ENCODE measurements at places on chromosomes 5 and 9.

GRCh38 chr9:38227061-38227540 is 158.1 kb upstream of the SHB start:
- DNase-seq, result no peak

DNA sequence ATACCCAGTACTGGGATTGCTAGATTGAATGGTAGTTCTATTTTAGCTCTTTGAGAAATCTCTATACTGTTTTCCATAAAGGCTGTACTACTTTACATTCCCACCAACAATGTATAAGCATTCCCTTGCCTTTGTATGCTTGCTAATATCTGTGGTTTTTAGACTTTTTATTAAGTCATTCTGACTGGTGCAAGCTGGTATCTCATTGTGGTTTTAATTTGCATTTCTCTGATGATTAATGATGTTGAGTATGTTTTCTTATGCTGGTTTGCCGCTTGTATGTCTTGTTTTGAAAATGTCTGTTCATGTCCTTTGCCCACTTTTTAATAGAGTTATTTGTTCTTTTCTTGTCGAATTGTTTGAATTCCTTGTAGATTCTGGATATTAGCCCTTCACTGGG is 512.7 kb upstream of the PAPPA start:
- no peak for DNase-seq

GRCh38 chr5:76483433-76483832 is 80.3 kb downstream of the IQGAP2 start:
- DNase-seq, result no peak

DNA sequence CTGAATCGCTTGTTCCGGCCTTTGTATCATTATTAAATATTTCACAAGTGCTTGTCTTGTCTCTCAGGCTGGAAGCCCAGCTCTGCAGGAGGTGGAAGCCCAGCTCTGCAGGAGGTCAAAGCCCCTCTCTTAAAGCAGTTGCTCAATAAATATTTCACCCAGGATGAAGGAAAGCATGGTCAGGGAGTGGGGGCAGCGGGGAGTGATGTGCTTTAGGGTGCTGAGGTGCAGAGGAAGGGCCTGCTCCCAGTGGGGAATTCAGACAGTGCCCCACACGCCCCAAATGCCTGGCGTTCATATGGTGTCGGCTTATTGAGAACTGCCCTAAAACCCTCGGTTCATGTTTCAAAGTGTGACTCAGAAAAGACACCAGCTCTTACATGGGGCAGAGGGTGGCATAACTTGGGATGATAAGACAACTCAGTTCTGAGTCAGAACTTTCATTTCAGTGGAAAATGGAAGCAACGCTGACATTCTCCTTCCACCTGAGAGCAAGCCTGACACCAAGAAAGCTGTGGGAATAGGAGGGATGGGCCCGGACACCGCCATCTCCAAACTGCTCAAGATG is 114.3 kb upstream of the DAP start:
- no peak for DNase-seq

GRCh38 chr9:96663506-96664120 is 8.5 kb upstream of the PRXL2C start:
- DNase-seq, result no peak

DNA sequence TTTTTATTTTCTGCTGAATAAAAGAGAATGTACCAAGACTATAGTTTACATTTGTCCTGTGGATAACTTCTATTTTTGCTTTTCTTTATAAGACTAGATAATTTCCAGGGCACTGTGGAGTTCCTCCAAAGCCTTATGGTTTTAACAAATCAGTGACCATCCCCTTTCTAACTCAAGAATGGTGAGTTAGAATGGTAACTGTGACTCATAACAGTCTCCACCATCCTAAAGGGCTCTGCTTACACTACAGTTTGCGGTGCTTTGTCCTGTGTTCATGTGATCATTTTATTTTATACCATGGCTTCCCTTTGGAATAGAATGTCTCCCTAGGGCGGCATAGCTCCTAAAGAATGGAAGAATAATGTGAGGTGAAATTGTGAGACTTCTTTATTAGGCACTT is 30.2 kb downstream of the WDR36 start:
- no peak for DNase-seq

DNA sequence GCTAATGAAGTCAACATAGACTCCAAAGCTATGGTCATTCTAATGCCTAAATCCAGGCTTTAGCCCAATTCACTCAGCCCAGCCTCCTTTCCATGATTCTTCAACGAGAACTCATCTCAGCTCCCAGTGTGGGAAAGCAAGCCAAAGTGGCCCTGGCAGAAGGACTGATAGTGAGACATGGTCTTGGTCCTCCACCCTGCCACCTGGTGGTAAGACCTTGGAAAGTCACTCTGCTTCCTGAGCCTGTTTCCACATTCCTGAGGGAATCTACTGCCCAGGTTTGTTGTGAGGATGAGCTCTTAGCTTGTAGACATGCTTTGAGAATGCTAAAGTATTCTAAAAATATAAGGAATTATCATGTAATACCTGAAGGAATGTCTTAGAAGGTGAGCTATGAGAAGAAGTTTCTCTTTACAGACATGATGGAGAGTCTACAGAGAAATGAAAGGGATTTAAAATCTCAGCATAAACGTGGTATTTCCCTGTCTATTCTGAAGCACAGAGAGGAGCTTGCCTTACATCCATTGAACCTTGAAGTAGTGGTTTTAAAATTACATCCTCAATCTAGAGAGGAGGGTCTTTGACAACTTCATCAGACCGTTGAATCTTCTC is 173.5 kb downstream of the TRIM32 start:
- no peak for DNase-seq

- no peak for DNase-seq
Observed at GRCh38 chr5:109865637-109866036, 175.9 kb downstream of the MAN2A1 start.

- no peak for DNase-seq
Observed at GRCh38 chr5:6804766-6805501, 91.7 kb downstream of the TENT4A start.

DNA sequence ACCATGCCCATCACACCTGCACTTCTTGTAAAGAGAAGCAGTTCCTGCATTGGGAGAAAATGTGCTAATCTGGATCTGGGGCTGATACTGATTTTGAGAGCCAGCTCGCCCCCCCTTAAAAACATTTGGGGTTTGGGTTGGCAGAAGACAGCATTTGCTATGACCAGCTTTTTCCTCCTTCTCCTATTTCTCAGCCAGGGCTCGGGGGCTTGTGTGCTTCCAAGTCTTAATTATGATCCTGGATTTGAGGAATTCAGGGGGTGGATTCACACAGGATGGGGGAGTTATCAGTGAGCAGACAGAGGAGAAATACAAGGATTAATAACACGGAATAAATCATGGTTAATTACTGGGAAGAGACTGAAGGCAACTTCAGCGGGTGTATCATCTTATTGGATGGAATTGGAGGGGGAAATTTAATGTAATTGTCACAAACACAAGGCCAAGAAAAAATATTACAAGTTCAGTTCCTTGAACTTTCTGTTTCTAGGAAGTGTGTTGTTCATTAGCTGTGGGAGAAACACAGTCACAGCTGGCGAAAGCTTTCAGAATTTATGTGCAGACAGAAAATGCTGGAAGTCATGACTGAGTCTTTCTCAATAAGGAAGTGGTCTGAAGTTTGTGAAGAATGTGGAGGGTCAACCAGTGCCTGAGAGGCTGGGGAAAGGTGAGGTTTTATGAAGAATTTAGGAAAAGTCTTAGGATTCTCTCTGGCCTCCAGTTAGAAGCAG is 15.3 kb downstream of the C9orf152 start:
- no peak for DNase-seq

- DNase-seq, result no peak
Observed at GRCh38 chr5:16759147-16759773, 142.5 kb upstream of the RETREG1 start.

- peak; percentile 6 for DNase-seq
Observed at GRCh38 chr9:26723486-26723885, 169.1 kb downstream of the CAAP1 start.

DNA sequence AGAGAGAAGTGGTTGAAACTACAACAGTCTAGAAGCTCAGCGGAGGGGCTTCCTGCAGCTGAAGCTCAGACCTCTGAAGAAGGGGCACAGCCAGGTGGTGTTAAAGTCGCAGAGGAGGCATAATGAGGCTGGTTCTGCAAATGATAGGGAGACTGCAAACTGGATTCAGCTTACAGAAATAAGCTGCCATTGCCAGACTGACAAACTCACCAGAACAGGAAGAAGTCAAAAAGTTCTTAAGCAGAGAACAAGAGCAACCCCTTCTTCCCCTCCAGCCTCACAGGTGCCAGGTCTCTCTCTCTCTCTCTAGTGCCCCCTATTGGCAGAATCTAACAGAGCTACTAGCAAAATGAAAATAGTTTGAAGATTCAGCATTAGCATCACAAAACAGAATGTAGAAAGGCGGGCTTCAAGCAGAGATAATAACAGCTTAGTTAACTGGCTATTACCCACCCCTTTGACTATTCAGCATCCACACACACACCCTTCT is 76.7 kb downstream of the GRAMD2B start:
- DNase-seq, result no peak

DNA sequence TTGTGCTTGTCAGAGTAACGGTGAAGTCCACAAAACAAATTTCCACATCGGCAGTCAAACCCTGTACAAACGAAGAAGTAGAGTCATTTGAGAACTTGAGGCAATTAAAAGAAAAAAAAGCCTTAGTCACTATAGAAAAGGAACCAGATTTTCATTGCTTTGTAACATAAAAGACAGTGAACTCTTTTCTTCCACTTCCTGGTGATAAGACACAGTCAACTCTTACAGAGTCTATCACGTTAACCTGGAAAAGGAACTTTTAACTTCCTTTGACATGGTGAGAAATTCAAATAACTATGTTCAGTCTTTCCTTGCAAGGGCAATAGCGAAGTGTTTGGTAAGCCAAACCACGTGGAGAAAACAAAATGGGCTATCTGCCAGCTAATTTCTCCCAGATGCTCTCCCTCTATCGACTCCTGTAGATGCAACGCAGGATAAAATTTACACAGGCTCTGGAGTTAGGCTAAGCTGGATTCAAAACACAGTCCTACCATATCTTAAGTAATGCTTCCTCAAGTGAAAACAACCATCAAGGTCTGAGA is 8.9 kb downstream of the ZFAND5 start:
- DNase-seq, result no peak
